ENCODE measurements at places on chromosomes 13 and 19. TPM values are rescaled to one million over a fixed set of nuclear protein-coding genes. Genes with fewer than 3 reads are reported as not detected.

The GRIN2D gene
- total RNA-seq: 0.33 TPM

- DNase-seq: no peak
These were observed 18.9 kb upstream of the FOSB start for GRCh38 chr19:45448887-45449299.

- DNase-seq: no peak
These were observed 61.1 kb upstream of the HMGB1 start for GRCh38 chr13:30526612-30527495.

GRCh38 chr19:4278010-4278409 is 1.1 kb upstream of the SHD start:
- no peak for DNase-seq

The CGB7 gene
- total RNA-seq: not detected

The CRB3 gene
- 2.5 TPM for total RNA-seq

DNA sequence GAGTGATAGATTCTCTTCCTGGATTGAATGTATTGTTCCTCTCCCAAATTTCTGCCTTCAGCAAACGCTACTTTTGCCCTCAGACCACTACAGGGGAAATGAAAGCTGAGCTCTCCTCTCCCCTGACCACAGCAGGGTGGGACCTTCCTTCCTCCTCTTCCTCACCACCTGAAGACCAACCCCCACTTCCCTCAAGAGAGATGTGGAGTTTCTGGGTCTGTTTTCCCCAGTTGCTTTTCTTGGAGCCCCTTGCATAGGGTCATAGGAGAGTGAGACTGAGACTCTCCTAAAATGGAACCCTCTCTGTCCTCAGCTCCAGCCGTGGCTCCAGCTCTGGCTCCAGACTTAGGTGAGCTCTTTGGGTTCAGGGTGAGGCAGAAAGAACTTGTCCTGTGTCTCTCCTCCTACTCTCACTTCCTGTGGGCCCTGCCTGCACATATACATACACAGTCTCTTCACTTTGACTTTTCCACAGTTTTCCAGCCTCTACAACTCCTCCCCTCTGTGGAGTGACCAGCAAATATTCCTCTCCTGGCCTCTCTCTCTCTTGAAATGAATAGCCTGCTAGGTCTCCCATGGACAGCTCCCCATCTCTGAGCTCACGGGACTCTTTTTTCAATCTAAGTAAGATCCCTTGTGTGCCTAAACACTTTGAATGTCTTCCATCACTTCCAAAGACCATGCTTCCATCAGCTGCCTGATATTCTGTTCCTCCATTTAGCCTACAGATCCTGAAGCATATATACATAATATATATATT is 19.2 kb upstream of the ZNF175 start:
- DNase-seq: no peak

DNA sequence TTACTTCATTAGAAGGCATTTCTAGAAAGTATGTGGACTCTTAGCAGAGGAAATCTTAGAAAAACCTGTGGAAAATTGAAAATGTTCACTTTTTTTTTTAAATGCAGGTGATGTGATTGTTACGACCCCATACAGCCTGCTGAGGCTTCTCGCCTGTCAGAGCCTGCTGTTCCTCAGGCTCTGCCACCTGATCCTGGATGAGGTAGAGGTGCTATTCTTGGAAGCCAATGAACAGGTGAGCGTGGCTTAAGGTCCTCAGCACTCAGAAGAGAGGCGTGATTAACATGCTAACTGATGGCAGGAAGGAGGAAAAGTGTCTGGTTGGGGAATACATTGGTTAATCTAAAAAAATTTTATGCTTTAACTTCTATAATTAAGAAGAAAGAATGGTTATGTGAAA is 71.4 kb downstream of the SLC7A9 start:
- DNase-seq: no peak

The ZNF578 gene
- total RNA-seq: 1.6 TPM

The GARIN5B gene
- not detected for total RNA-seq

DNA sequence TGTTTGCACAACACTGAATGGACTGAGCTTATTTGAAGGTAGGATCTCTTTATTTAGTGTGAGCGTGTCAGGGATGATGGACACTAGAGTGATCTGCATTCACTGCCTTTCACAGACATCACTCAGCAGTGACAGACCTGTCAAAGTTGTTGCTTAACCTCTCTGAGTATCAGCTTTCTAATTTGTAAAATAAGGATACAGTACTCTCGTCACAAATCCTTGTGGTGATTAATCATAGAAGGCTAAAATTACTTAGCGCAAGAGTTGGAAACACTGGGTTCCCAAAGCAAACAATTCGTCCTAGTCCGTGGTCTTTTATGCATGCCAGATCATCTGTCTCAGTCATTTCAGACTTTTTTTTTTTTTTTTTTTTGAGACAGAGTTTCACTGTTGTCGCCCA is 16.6 kb downstream of the CARD8 start:
- no peak for DNase-seq

GRCh38 chr19:4504297-4504701 is 14.0 kb downstream of the PLIN4 start:
- DNase-seq: no peak

- DNase-seq: no peak
These were observed 1.5 kb downstream of the LRRC63 start for GRCh38 chr13:46213242-46213641.

DNA sequence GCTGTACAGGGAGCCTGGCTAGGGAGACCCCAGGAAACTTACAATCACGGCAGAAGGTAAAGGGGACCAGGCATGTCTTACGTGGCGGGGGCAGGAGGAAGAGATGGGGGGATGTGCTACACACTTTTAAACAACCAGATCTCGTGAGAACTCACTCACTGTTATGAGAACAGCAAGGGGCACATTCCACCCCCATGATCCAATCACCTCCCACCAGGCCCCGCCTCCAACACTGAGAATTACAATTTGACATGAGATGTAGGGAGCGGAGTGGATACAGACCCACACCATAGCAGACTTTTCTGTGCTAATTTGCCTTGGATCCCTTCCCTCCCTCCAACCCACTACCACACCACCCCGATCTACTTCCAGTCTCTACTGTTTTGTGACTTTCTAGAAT is 106.7 kb upstream of the PEG3 start:
- no peak for DNase-seq

The GDF15 gene
- 1.1 TPM for total RNA-seq

The SHANK1 gene
- 0.56 TPM for total RNA-seq

- no peak for DNase-seq
These were observed 198.0 kb upstream of the HTR2A start for GRCh38 chr13:47094734-47095434.

The CLEC17A gene
- not detected for total RNA-seq

DNA sequence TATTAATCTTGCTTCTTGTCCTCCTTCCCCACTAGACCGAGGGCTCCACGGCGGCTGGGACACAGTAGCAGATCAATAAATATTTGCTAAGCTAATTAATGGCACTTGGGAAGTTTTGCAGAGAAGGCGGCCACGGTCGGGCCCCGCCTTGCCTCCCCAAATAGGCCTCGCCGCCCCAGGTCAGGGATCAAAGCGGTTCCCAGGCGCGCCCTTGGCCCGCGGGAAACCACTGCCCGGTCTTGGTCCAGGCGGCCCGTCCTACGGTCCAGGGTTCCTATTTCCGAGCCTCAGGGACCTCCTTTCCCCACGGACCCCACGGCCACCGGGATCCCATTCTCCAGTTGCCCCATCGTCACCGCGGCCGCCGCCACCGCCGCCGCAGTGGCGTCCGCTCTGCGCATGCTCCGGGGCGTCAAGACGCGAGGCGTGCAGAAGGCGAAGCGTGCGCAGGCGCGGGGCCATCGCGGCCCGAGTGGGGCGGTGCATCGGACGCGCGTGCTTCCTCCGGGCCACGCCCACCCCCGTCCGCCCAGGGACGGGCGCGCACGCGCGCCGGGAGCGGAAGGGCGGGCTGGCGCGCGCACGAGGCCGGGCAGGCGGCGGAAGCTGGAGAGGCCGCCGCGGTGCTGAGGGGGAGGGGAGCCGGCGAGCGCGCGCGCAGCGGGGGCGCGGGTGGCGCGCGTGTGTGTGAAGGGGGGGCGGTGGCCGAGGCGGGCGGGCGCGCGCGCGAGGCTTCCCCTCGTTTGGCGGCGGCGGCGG is at the start of gene SMARCA4:
Gene SMARCA4, plus strand, starts transcription at position 717 of the 759 bp plus-strand sequence. CDS start 23,122 bp downstream, outside the sequence.
- DNase-seq: peak; percentile 95

The ZNF235 gene
- 4.5 TPM for total RNA-seq

The ZNF66 gene
- total RNA-seq: 0.67 TPM

- no peak for DNase-seq
These were observed 5.8 kb downstream of the ARHGAP35 start for GRCh38 chr19:46866407-46867136.

DNA sequence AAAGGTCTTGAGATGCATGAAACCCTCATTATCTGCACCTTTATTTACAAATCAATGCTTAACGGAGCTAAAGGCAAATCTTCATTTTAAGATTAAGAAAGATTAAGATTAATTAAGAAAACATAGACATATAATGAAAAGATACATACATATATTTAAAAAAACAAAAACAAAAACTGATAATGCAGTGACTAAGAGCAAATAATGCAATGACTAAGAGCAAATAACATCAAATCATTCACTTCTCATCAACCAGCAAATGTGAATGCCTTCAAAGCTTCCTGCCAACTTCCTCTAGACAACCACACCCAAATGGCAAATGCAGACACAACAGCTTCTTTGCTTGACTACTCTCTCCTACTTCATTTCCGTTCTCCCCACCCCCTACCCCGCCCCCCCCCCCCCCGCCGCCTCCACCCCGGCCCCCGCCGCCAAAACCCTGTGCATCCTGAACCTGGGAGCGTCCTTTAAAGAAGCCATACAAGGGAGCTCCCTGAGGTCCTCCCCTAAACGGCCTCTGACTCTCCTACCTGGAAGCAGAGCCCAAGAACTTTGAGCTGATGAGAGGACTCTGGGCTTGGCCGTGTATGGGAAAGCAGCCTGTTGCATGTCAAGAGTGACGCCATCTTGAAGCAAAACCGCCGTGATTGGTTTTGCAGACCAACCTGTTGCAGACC is 24.5 kb downstream of the TEX101 start:
- no peak for DNase-seq

The KLK14 gene
- 0.35 TPM for total RNA-seq

- no peak for DNase-seq
These were observed 2.1 kb downstream of the TM6SF2 start for GRCh38 chr19:19270749-19271571.

The SH2D3A gene
- total RNA-seq: not detected

The NALCN gene
- total RNA-seq: 6.2 TPM

GRCh38 chr13:43083750-43084149 is 60.4 kb downstream of the DNAJC15 start:
- no peak for DNase-seq

The MTUS2 gene
- total RNA-seq: 34.6 TPM

DNA sequence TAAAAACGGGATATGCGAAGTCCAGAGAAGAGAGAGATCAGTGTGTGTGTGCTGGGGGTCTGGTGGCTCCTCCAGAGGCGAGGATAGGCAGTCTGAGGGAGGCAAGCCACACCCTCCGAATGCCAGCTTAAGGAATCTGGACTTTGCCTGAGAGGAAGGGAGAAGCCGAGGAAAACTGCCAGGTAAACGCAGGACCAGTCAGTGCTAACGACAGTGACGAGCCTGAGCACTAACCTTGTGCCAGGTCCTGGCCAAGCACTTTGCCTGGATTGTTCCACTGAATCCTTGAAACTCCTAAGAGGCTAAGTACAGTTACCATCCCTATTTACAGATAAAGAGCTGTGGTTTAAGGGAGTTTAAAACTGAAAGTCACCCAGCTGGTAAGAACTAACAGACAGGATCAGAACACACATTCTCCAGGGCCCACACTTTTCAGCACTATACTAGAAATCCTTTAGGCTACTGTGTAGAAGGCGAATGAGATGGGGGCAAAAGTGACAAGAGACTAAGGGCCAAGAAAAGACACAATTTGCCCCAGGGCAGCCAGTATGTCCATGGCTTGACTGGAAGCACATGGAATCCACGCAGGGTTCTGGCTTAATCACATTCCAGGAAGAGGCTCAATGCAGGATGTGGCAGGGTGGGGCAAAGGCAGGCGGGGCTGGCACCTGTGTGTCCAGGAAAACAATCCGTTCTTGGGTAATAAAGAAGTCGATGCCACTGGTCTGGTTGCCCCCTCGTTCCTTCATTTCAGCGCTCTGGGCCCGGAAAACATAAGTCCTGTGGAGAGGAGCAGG is 15.1 kb downstream of the SMG9 start:
- no peak for DNase-seq

GRCh38 chr13:43411741-43412140 is 375.0 kb downstream of the ENOX1 start:
- no peak for DNase-seq

The ZNF709 gene
- 2.0 TPM for total RNA-seq

The PABPC3 gene
- not detected for total RNA-seq

GRCh38 chr19:2887391-2887914 is 13.3 kb upstream of the ZNF57 start:
- no peak for DNase-seq

The GARIN5A gene
- total RNA-seq: 1.4 TPM

- DNase-seq: no peak
These were observed 29.0 kb upstream of the SLITRK6 start for GRCh38 chr13:85828094-85828684.

- no peak for DNase-seq
These were observed 87.1 kb upstream of the FNDC3A start for GRCh38 chr13:48888613-48889012.

DNA sequence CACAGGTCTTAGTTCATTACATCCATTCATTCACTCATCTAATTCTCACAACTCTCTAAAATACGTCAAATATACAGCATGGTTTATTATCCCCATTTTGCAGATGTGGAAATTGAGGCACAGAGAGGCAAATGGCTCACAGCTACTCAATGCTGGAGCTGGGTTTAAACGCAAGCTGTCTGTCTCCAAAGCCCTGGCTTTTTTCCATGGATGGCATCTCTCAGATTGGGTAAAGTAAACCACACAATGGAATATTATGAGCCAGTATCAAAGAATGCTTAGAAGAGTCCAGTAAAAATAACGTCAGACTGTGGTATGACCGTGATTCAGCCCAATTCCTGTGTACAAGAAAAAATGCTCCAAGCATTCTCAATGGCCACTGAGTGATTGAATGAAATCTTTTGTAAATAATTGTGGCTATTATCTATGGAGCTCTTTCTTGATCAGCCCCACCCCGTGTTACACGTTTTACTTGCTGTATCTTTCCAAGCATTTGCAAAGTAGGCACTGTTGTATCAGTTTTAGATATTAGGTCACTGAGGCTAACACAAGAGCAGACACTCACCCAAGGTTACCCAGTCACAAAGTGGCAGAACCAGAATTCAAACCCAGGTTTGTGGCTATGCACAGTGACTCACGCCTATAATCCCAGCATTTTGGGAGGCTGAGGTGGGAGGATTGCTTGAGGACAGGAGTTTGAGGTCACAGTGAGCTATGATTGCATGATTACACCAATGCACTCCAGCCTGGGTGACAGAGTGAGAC is 5.5 kb upstream of the ACP7 start:
- DNase-seq: no peak

The ACER1 gene
- not detected for total RNA-seq

GRCh38 chr19:47512183-47512947 is 2.5 kb downstream of the NAPA start:
- DNase-seq: no peak

All from right atrium auricular region (tissue), 2 donors.